ENCODE measurements at places on chromosomes 7 and 10.

- DNase-seq = no peak
- no peak overlapping the region for H3K27ac ChIP-seq
- no peaks in the 10 kb centered on the region for H3K36me3 ChIP-seq
- no peak overlapping the region for H3K4me3 ChIP-seq
- no peaks in the 10 kb centered on the region for H3K27me3 ChIP-seq
- no peaks in the 10 kb centered on the region for H3K4me1 ChIP-seq
Measured at GRCh38 chr10:25912866-25913265, 21.2 kb upstream of the MYO3A start.

DNA sequence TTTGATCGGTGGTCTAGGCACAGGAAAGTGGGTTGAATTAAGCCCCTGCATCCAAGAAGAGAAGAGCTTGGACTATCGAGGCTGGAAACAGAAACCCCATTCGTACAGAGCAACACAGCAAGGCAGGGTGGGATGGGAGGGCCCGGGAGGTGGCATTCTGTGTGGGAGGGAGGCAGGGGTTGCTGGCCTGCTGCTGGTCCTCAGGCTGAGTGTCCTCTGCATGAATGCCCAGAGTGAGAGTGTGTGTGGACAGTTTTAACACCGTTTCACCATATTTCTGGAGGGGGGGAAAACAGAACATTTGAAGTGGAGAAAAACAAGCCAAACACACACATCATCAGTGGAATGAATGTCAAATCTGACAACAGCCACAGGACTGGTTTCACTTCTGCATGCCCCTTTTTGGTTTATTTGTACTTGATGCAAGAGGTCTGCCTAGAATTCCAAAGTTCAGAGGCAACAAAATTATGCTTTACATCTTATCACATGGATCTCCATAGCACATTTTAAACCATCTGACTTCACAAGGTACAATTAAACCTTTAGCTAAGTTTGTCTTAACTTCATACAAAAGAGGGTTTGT is 11.1 kb upstream of the ENO4 start:
- H3K27ac ChIP-seq = no peak overlapping the region
- no peaks in the 10 kb centered on the region for H3K4me1 ChIP-seq
- DNase-seq = no peak
- H3K27me3 ChIP-seq = no peaks in the 10 kb centered on the region
- no peaks in the 10 kb centered on the region for H3K36me3 ChIP-seq
- no peak overlapping the region for H3K4me3 ChIP-seq

DNA sequence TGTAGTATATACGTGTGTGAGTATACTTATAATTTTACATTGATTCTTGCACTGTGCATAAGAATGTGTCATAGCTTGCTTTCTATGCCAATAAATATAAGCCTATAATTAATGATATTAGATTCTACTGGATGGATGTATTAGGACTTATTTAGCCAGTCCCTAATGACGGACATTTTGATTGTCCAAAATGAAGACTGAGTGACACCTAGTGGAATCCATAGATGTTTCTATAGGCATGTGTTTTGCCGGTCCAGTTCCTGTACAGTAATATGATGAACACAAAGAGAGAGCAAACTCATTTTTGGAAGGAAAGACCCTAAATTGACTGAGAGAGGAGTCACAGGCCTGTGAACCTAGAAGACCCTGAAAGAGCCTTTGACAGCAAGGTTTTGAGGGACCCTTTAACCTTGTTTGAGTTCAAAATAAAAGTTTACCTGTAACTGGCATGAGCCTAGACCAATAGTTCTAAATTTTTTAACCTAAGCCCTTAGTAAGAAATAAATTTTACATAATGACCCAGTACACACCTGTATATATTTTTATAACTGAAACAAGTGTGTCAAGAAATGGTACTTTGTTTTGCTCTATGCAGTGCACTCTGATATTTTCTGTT is 42.4 kb upstream of the AGBL3 start:
- H3K27me3 ChIP-seq = no peaks in the 10 kb centered on the region
- DNase-seq = no peak
- no peak overlapping the region for H3K4me3 ChIP-seq
- no peaks in the 10 kb centered on the region for H3K36me3 ChIP-seq

DNA sequence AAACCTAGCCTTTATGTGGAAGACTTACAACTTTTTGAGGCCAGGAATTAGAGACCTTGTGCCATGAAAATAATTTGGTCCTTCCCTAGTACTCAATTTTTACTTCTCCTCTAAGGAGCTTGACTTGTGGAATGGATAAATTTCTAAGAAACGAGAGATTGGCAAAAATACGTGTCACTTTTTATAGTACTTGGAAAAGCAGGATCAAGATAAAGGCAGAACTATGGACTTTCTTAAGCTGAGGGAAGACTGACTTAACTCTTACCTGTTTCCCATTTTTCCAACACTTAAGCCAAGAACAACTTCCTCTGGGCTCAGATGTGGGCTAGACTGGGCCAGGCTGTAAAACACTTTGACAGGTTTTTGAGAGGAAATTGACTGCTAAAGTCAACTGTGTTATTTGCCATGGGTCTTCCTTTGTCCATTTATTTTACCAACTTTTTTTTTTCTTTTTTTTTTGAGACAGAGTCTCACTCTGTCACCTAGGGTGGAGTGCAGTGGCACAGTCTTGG is 2.0 kb upstream of the WBP1L start:
- H3K4me1 ChIP-seq = peaks cover 21% of the 10 kb centered on the region
- DNase-seq = no peak
- H3K27me3 ChIP-seq = no peaks in the 10 kb centered on the region
- no peak overlapping the region for H3K4me3 ChIP-seq
- no peak overlapping the region for H3K27ac ChIP-seq

DNA sequence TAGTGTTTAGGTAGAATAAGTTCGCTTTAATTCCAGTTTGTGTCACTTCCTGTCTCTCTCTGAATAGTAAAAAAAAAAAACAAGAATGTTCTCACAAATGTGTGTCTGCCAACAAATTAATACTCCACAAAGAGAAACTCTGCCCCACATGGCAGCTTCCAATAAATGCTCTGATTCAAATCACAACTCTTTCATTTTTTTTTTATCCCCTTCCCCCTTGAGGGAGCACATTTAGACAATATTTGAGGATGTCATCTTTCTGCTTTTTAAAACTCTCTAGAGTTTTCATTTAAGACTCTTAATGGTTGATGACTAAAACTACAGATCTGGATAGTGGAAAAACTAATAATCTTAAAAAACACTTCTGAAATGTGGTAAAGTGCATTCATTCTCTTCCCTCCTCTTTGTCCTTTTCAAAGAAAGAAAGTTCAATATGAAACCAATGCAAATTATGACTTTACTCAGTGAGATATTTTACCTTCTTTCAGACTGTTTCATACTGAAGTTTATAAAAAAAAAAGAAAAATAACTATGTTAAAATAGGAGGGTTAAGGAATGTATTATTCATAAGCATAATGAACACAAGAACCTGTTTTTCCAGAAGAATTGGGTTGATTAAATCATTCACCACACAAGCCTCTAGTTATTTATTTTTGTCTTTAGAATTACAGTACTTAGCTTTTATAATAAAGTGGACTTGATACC is 42.3 kb downstream of the ARID5B start:
- peaks cover 2% of the 10 kb centered on the region for H3K36me3 ChIP-seq
- DNase-seq = peak; percentile 58
- H3K27me3 ChIP-seq = no peaks in the 10 kb centered on the region
- H3K27ac ChIP-seq = peak overlapping the region; percentile 58
- peak overlapping the region; percentile 15 for H3K4me3 ChIP-seq
- H3K4me1 ChIP-seq = peaks cover 28% of the 10 kb centered on the region

GRCh38 chr7:55588379-55588699 is 16.0 kb upstream of the VOPP1 start:
- no peaks in the 10 kb centered on the region for H3K36me3 ChIP-seq
- DNase-seq = no peak
- H3K27me3 ChIP-seq = no peaks in the 10 kb centered on the region
- H3K4me1 ChIP-seq = no peaks in the 10 kb centered on the region
- no peak overlapping the region for H3K4me3 ChIP-seq

- H3K4me1 ChIP-seq = no peaks in the 10 kb centered on the region
- no peak overlapping the region for H3K27ac ChIP-seq
- no peaks in the 10 kb centered on the region for H3K36me3 ChIP-seq
- no peak overlapping the region for H3K4me3 ChIP-seq
Measured at GRCh38 chr10:74929197-74929596, 102.8 kb downstream of the KAT6B start.

- no peaks in the 10 kb centered on the region for H3K36me3 ChIP-seq
- no peak for DNase-seq
- no peak overlapping the region for H3K27ac ChIP-seq
Measured at GRCh38 chr10:57026307-57026706, 665.2 kb upstream of the ZWINT start.

DNA sequence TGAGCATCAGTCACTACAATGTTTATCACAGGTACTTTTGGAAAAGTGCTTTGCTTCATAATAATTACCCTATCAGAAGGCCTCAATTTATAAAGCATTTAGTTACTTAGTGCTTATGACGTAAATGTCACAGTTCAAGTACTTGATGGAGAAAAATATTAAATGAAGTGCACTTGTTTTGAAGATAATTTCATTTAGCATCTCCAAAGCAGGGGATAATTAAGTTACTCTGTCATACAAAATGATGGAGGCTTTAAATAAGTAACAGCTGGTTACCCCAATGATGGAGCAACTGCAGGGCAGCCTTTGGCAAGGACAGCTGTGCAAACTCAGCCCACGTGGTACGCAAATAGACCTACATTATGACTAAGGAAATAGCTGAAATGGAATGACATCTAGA is 768.8 kb downstream of the GRM8 start:
- H3K27me3 ChIP-seq = no peaks in the 10 kb centered on the region
- no peak overlapping the region for H3K4me3 ChIP-seq
- no peaks in the 10 kb centered on the region for H3K4me1 ChIP-seq
- H3K27ac ChIP-seq = no peak overlapping the region

GRCh38 chr7:155223503-155223902 is 74.2 kb upstream of the INSIG1 start:
- H3K4me1 ChIP-seq = no peaks in the 10 kb centered on the region
- H3K27me3 ChIP-seq = no peaks in the 10 kb centered on the region
- no peak for DNase-seq

GRCh38 chr7:20574784-20575720 is 40.4 kb upstream of the ABCB5 start:
- no peak for DNase-seq
- H3K36me3 ChIP-seq = no peaks in the 10 kb centered on the region
- no peaks in the 10 kb centered on the region for H3K4me1 ChIP-seq
- H3K27me3 ChIP-seq = no peaks in the 10 kb centered on the region
- H3K27ac ChIP-seq = no peak overlapping the region
- H3K4me3 ChIP-seq = no peak overlapping the region

DNA sequence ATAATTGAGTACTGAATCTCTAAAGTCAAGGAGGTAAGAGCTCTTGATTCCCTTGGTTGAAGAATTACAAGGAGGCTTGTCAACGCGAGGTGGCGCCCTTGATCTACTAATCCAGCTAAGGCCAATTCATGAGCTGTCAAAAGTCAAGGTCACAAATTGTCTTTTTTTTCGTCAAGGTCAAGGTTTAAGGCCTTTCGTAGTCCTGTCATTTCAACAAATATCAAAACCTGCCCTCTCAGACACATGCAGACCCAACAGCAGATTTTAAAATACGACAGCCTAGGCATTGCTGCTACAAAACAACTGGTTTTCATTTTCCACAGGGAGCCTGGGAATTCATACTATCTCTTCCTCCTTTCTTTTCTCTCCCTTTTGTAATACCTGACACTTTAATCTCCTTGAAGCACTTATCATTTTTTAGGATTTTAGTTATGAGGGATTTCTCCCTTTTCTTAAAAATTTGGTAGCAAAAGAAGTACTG is 3.6 kb downstream of the HOXA13 start:
- no peaks in the 10 kb centered on the region for H3K36me3 ChIP-seq
- H3K4me3 ChIP-seq = no peak overlapping the region
- H3K4me1 ChIP-seq = peaks cover 34% of the 10 kb centered on the region
- DNase-seq = peak; percentile 74
- H3K27ac ChIP-seq = no peak overlapping the region
- peaks cover 37% of the 10 kb centered on the region for H3K27me3 ChIP-seq

DNA sequence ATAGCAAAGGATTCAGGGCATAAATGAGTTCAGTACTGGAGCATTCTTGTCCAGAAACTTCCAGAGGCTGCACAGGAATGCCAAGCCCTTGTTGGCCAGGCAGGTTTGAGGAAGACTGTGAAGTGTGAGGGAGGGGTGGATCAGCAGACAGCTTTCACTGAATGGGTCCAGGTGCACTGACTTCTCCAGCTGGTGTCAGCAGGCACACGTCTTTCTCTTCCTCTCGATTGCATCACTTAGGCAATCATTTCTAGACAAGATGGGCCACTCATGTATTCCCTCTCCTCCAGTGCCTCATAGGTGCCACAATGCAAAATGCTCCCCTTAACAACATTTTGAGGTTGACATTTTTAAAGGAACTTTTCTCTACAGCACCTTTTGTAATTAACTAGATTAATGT is 15.6 kb upstream of the PLEKHS1 start:
- no peak overlapping the region for H3K4me3 ChIP-seq
- DNase-seq = no peak
- no peak overlapping the region for H3K27ac ChIP-seq
- no peaks in the 10 kb centered on the region for H3K4me1 ChIP-seq

GRCh38 chr10:21989453-21990154 is 13.9 kb downstream of the DNAJC1 start:
- no peaks in the 10 kb centered on the region for H3K4me1 ChIP-seq
- DNase-seq = no peak
- no peak overlapping the region for H3K4me3 ChIP-seq

- DNase-seq = peak; percentile 88
- H3K27ac ChIP-seq = peak within 1 kb of the TSS; percentile 73
- H3K4me1 ChIP-seq = peaks cover 48% of the 10 kb centered on the region
- no peaks in the 10 kb centered on the region for H3K36me3 ChIP-seq
Measured at GRCh38 chr7:36723951-36724664, at the start of gene AOAH. AOAH (minus strand) TSS chr7:36724494; CDS start chr7:36724148, 346 bp downstream.

GRCh38 chr7:44580945-44581878 is 819 bp downstream of the TMED4 start:
- DNase-seq = peak; percentile 56
- H3K27ac ChIP-seq = peak overlapping the region; percentile 90
- H3K36me3 ChIP-seq = peaks cover 18% of the 10 kb centered on the region
- peak overlapping the region; percentile 95 for H3K4me3 ChIP-seq
- peaks cover 14% of the 10 kb centered on the region for H3K4me1 ChIP-seq

Data from naive thymus-derived CD4-positive, alpha-beta T cell (primary cell).